ENCODE measurements at places on chromosomes 12 and 14.

DNA sequence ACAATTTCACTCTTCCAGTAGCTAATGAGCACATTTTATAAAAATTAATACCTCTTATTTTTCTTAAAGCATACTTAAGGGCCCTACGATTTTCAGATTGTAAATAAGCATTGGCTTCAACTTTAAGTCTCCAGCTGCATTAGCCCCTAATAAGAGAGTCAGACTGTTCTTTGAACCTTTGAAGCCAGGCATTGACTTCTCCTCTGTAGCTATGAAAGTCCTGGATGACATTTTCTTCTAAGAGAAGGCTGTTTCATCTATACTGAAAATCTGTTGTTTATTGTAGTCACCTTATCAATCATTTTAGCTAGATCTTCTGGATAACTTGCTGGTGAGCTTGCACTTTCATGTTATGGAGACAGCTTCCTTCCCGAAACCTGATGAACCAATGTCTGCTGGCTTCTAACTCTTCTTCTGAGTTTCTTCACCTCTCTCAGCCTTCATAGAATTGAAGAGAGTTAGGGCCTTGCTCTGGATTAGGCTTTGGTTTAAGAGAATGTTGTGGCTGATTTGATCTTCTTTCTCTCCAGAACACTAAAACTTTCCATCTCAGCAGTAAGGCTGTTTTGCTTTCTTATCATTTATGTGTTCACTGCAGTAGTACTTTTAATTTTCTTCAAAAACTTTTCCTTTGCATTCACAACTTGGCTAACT lies 377.1 kb upstream of the RGS6 start:
- DNase-seq: no peak

DNA sequence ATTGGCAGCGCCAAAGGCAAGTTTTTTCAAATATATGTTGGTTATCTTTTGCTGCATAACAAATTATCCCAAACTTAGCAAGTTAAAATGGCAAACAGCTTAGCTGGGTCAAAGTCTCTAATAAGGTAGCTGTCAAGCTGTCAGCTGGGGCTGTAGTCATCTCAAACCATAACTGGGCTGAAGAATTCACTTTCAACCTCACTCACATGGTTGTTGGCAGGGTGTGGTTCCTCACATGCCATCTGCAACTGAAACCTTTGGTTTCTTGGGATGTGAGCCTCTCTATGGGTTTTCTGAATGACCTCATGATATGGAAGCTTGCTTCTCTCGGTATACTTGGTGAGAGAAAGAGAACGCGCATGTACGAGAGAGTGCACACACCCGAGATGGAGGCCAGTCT lies 125.4 kb downstream of the LRIG3 start:
- no peak for DNase-seq

- no peak for DNase-seq
These were observed 130.3 kb upstream of the EGLN3 start for GRCh38 chr14:34081101-34081575.

- no peak for DNase-seq
These were observed 84.8 kb upstream of the FICD start for GRCh38 chr12:108430245-108430644.

GRCh38 chr12:54443446-54443845 lies 24.4 kb upstream of the ITGA5 start:
- no peak for DNase-seq

DNA sequence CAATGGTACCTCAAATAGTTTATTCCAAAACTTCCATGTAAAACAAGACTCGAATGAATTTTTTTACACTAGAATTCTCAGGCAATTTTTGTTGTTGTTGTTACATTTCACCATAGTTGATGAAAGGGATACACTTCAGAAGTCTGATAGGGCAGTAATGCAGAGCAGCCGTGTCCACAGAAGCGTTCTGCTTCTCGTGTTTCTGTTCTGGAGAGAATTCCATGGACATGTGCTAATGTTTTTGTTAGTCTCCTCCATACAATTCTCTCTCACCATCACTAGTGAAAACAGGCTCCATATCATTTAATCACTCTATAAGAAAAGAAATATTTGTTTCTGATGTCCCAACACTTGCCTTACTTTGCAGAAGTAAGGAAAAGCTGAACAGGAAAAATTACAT lies 606.1 kb downstream of the SLC16A7 start:
- DNase-seq: no peak

Data from activated CD4-positive, CD25-positive, alpha-beta regulatory T cell treated with anti-CD3 and anti-CD28 coated beads, Interleukin-2, amount 50 U/mL, for 72 hours (primary cell).